Activated naive CD4-positive, alpha-beta T cell treated with anti-CD3 and anti-CD28 coated beads, Interleukin-2, amount 50 U/mL, for 72 hours (primary cell): ENCODE measurements at places on chromosomes 16 and 17. TPM values are rescaled to one million over a fixed set of nuclear protein-coding genes. Genes with fewer than 3 reads are reported as not detected.

Gene ACAP1
- total RNA-seq: 400 TPM

DNA sequence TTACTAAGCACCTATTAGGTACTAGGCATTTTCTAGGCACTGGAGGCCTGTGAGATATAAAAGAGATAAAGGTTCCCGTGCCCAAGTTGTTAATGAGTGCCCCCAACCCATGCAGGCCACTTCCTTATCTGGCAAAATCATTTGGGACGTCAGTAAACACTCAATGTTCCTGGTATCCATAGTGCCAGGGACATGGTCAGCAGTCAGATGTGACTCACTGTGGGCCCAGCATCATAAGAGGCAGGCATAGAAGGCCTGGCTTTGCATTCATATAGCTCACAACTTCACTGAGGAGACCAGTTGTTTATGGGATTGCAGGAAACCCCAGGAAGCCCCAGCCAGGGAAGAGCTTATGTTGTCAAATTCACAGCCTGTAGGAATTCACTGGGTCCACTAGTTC, 81.1 kb downstream of the MRC2 start:
- no peak for DNase-seq

Gene MPP3
- 0.99 TPM for total RNA-seq

Gene GAN
- 12.8 TPM for total RNA-seq

- no peak for DNase-seq
Measured at GRCh38 chr16:71448274-71448866, 6.5 kb upstream of the TLE7 start.
